ENCODE measurements at places on chromosomes 2 and 18. TPM values are rescaled to one million over a fixed set of nuclear protein-coding genes. Genes with fewer than 3 reads are reported as not detected.

DLX2 gene
- total RNA-seq, result 0.44 TPM

FSIP2 gene
- total RNA-seq, result 1.6 TPM

TRIB2 gene
- total RNA-seq, result 49.6 TPM

GRCh38 chr2:144156736-144157640 is 362.9 kb downstream of the ZEB2 start:
- H3K4me1 ChIP-seq, result no peaks in the 10 kb centered on the region
- H3K4me3 ChIP-seq, result no peak overlapping the region
- H3K27me3 ChIP-seq, result no peaks in the 10 kb centered on the region
- H3K36me3 ChIP-seq, result no peaks in the 10 kb centered on the region

GRCh38 chr2:241853651-241854341 is 4.9 kb downstream of the PDCD1 start:
- H3K4me1 ChIP-seq, result no peaks in the 10 kb centered on the region
- peaks cover 8% of the 10 kb centered on the region for H3K27me3 ChIP-seq
- H3K36me3 ChIP-seq, result no peaks in the 10 kb centered on the region
- no peak overlapping the region for H3K27ac ChIP-seq

- peaks cover 7% of the 10 kb centered on the region for H3K4me1 ChIP-seq
- H3K36me3 ChIP-seq, result no peaks in the 10 kb centered on the region
- no peak for DNase-seq
- no peaks in the 10 kb centered on the region for H3K27me3 ChIP-seq
Measured at GRCh38 chr2:102029405-102029804, 37.6 kb downstream of the IL1R2 start.

- H3K4me1 ChIP-seq, result no peaks in the 10 kb centered on the region
- no peaks in the 10 kb centered on the region for H3K27me3 ChIP-seq
Measured at GRCh38 chr2:128501700-128502099, 183.0 kb upstream of the HS6ST1 start.
